ENCODE measurements at places on chromosomes 2 and 18.

DNA sequence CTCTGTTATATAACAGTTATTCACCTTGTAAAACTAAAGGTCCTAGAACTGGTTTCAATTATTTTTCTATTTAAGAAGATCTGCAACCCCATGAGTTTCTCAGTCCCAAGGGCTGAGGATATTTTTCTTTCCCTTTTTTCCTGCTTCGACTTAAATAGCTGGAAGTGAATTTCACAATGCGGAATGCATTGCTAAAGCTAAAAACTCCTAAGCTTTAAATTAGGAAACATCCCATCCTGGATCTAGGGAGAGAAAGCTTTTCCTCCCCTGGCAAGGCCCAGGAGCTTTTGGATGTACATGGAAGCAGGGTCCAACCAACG, 1.4 kb downstream of the RFX8 start:
- no peak for DNase-seq

DNA sequence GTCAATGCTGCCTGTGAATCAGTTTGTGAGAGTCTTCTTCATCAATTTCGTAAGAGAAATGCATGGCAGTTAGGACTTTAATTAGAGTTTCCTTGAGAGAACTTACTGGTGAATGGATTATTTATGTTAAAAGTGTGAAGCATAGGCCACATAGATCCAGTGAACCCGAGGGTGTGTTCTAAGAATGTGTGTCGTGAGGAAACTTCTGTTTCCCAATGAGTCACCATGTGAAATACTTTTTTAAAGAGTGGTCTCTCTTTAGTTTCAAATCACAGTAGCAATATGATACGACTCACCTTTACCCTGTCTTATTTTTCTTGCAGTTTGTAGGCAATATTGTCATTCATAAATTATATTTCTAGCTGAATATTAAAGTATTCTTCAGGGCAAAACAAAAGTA, 18.5 kb downstream of the THSD7B start:
- DNase-seq = no peak

- no peak for DNase-seq
Measured at GRCh38 chr2:78606895-78607294, 418.6 kb upstream of the REG3G start.

- DNase-seq = no peak
Measured at GRCh38 chr18:48155856-48156255, 225.4 kb upstream of the SMAD2 start.

GRCh38 chr2:182463760-182464159, 36.9 kb upstream of the PDE1A start:
- no peak for DNase-seq

- peak; percentile 48 for DNase-seq
Measured at GRCh38 chr2:96265349-96265839, 403 bp downstream of the TMEM127 start.

DNA sequence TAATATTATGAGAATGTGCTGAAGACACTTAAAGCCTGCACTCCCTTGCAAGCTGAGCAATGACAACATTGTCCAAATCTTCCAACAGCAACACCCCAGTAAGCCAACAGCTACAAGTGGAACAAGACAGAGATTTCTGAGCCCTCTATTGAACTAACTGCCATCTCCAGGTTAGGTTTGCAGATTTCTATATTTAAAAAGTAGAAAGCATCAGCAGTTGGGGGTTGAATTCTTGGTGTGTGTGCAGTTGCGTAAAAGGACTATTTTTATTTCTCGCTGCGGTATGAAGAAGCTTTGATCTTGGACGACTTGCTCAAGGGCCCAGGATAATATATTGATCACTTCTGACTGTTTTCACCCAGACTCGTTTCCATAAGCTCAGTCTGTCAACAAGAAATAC, 106.2 kb upstream of the ZFP36L2 start:
- DNase-seq = no peak

- no peak for DNase-seq
Measured at GRCh38 chr2:1746174-1747064, 2.1 kb upstream of the PXDN start.

DNA sequence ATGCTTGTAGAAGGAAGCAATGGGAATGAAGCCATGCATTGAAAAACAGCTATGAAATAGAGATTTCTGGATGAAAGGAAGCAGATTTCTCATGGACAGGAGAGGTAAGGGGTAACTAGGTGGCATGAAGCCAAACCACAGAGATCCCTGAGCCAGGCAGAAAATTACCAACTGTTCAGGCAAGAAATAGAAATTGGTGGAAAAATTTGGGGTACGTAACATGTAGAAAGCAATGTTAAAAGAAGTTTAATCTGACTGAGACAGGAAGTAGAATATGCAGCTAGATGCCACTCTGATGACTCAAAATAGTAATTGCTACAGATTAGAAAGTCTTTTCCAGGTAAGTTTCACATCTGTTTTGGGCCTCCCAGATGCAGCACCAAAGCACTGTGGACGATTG, 928.5 kb upstream of the CELF4 start:
- no peak for DNase-seq

DNA sequence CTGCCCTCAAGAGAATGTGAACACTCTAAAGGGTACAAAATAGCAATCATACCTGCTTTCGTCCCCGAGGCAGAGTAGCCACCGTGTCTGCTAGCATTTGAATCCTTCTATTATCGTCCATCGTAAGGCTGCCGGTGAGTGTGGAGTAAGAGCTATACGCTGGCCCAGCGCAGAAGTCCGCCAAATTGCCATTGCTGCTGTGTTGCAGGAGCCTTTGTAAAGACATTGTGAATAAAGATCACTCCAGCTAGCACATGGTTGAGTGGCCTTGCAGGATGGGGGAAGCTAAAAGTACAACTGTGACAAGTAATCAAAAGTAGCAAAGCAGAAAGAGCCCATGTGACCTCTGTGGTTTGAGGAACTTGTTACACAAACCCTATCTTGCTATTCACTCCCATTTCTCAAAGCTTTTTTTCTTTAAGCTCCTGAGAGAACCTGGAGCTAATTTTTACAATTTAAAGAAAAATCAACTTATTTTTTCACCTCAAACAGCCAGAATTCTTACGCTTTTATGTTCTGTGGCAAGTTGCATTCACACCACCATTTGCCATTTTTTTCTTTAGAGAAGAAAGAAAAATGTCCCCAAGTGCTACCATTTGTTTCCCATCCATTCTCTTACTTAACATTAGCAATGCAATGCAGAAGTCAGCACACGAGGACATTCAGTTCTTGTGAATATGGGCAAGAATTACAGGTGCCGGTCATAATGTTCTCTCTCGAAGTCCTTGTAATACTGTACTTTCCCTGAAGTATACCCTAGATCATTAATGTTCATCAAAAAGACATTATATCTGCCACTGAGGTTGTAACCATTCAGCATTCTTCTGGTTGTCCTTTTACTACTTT, at the start of gene CYTIP:
CYTIP (minus strand) TSS at position 295 of the 846 bp plus-strand sequence; CDS start at position 226, 69 bp downstream.
- peak; percentile 45 for DNase-seq

DNA sequence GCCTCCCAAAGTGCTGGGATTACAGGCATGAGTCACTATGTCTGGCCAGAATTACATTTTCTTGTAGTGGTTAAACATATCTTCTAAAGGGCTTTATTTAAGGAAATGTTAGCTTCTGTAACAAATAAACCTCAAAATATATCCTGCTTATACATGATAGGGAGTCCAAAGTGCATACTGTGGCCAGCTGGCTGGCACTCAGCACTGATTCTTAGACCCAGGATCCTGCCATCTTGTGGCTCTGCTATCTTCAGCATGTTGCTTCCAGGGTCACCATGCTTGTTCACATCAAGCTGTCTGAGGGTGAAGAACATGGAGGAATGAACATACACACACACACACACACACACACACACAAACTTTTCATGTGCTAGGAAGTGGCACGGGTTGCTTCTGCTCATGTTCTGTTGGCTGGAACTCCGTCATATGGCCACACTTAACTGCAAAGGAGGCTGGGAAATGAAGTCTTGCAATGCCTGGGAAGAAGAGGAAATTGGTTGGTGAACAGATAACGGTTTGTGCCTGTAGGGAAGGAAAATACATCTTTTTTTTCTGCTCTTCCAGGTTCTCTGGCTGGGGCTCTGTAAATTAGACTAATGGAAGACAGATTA, 40.0 kb downstream of the NPPC start:
- DNase-seq = no peak

DNA sequence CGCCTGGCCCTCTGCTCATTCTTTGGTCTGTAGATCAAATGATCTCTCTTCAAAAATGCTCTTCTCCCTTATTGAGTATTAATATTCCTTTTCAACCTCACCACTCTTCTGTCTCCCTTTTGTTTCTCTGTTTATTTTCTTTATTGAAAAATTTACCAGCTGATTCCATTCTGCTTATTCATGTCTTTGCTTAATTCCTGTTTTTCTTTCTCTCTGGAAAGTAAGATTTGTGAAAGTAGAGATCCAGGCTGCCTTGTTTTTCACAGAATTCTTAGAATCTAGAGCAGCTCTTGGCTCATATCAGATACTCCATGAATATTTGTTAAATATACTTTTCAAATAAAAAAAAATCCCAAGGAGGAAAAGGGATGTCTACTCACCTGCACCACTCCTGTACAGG, 157.0 kb downstream of the DOCK10 start:
- no peak for DNase-seq

GRCh38 chr2:232008907-232009638, 47.6 kb downstream of the DIS3L2 start:
- no peak for DNase-seq

DNA sequence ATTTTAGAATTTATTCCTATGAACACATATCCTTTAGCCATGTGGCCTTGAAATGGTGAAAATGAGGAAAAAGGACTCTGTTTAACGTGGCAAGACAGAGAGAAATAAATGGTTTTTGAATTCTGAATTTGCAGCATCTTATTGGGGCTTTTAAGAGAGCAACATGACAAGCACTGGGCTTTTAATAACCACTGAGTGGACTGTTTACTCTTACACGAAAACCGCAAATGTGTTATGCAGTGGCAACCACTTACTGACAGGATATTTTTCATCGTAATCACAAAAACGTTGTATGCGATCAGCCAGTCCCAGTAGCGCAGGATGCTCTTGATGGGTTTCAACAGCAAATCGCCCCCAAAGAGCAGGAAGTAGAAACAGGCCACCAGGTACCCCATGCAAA, 226.6 kb downstream of the NAPG start:
- no peak for DNase-seq

- no peak for DNase-seq
Measured at GRCh38 chr2:31341351-31341750, 73.2 kb downstream of the XDH start.

- DNase-seq = no peak
Measured at GRCh38 chr2:127545796-127546195, 10.3 kb downstream of the MYO7B start.

GRCh38 chr2:234958311-234958710, 6.5 kb downstream of the SH3BP4 start:
- DNase-seq = no peak

DNA sequence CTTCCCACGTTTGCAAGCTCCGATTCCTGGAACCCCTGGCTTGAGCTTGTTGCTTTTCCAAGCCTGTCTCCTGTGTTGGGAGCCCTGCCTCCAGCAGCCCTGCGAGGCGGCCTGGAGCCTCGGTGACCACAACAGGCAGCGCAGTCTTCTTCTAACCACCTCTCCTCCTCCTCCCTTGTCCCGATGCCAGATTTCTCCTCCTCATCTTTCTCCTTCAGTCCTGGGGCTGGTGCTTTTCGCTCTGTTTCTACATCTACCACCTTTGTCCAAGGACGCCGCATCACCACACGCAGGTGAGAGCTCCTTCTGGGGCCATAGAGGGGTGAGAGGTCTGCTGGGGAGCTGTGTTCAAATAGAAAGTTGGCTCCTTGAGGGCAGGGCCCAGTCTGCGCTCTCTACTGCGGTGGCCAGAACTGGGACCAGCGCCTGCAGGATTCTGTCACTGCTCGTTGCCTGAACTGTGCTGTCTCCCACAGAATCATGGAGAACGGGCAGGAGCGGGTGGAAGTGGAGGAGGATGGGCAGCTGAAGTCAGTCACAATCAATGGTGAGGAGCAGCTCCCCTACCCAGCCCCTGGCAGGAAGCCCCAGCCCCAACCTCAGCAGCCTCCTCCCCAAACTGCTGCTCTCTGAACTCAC, 3.9 kb downstream of the DNAJB2 start:
- DNase-seq = no peak

DNA sequence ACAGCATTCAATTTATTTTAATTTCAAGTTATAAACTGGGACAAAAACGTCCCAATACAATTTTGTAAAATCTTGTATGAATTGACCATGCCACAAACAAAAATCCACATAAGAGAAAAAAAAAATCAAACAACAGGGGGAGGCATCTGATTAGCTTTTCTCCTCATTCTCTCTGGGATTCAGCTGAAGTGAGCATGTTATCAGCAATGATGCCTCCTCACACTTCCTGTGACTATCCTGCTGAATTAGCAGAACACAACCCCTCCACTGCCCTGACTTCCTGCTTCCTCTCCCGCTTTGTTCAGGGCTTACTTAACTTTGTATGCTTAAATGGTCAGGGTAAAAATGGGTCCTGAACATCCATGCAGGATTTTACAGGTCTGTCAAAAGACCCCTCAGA, 132.2 kb upstream of the ITGB6 start:
- no peak for DNase-seq

DNA sequence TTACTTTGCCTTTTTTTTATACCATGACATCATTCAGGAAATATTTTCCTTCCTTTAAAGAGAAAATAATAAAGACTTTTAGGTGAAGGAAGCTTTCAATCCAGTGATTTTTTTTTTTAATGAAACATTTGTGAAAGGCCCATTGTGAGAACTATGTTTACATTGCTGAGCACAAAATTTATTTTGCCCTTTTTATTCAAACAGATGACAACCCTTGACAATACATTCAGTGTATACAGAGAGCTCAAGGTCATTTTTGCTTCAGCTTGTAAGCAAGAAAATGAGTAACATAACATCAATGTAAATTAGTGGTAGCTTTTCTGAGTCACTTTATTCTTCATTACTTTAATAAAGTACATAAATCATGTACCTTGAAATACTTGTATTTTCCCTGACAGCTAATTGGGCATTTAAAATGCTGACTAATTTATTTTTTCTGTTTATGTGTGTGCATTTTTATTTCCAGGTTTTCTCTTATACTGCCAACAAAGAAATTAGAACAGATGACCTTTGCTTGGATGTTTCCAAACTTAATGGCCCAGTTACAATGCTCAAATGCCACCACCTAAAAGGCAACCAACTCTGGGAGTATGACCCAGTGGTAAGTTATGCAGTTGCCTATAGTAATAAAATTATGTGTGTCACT, 121.6 kb downstream of the GALNT1 start:
- DNase-seq = no peak

GRCh38 chr18:45940724-45941123, 26.4 kb downstream of the EPG5 start:
- DNase-seq = no peak

DNA sequence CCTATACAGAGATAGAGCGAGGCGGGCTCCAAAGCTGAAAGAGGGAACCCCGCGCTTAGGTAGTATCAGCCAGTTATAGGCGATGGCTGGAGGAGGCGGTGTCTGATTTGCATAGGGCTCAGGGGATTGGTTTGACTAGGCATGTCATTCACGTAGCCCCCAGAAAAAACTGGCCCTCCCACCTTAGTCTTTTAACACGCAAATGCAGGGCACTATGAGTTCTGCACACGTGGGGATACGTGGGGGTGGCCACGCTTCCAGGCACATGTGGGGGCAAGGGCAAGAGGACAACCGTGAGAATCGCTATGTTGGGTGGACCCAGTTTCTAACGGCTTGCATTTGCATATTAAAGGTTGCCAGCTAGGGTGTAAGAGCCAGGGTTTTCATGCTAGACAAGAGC, 56.7 kb upstream of the MSTN start:
- DNase-seq = no peak

GRCh38 chr18:36663312-36663711, 165.5 kb downstream of the TPGS2 start:
- no peak for DNase-seq
